ENCODE measurements at places on chromosomes 3 and 15.

- no peak for DNase-seq
Measured at GRCh38 chr3:171419457-171419856, 40.7 kb downstream of the TNIK start.

DNA sequence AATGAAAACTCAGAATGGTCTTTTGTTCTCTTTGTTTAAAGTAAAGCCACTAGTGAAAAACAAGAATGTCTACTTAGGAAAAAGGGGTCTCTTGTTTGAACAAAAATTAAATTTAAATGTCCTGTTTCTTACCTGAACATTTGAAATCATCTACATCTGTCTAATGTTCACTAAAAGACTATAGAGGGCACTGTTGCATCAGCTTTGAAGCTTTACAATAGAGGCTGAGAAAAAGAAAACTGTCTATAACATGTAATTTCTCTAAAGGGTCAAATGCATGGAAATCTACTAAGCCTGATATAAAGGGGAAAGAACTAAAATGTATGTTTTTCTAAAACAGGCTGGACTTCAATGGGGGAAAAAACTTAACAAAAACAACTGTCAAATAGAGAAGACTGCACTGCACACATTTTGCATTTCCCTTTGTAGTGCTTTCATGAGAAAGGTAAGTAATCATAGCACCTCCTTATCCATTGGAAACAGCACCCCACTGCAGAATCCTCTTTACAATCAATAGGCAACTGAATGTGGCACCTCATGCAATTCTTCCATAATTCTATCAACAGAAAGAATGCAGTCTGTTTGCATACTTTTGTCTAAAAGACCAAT lies 26.3 kb downstream of the DPH6 start:
- no peak for DNase-seq

DNA sequence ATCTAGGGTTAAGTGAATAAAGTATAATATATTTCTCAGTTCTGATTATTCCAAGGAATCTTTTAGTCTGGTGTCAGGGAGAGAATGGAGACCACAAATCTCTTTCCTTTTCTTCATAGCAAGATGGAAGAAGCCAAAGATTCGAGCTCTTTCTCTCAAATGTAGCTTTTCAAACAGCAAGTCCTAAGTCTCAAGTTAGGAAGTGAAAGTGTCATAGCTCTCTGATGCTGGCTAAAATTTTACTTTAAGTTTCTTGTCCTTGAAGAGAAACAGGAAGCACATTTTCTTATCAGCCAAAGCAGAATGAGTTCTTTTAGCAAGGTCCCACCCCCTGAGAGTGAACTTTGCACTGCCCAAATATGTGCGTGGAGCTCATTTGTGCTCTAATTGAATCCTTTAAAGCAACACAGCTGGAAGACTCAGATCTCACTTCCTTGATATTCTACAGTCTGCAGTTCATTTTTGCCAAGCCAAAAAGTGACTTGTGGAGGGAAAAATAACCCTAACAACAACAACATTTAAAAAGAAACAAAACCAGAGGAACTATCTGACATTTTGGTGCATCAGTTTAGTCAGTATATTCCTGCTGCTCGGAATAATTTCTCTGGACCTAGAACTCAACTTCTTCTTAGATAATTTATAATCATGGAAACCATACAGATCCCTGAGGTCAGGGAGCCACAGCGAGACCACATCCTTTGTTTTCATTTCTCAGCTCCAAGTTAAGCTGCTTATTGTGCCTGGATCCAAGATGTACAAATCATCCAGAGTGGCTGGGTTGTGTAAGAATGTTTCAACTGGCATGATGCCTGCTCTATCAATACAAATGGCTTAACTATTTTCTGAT lies 238.7 kb upstream of the P2RY1 start:
- no peak for DNase-seq

DNA sequence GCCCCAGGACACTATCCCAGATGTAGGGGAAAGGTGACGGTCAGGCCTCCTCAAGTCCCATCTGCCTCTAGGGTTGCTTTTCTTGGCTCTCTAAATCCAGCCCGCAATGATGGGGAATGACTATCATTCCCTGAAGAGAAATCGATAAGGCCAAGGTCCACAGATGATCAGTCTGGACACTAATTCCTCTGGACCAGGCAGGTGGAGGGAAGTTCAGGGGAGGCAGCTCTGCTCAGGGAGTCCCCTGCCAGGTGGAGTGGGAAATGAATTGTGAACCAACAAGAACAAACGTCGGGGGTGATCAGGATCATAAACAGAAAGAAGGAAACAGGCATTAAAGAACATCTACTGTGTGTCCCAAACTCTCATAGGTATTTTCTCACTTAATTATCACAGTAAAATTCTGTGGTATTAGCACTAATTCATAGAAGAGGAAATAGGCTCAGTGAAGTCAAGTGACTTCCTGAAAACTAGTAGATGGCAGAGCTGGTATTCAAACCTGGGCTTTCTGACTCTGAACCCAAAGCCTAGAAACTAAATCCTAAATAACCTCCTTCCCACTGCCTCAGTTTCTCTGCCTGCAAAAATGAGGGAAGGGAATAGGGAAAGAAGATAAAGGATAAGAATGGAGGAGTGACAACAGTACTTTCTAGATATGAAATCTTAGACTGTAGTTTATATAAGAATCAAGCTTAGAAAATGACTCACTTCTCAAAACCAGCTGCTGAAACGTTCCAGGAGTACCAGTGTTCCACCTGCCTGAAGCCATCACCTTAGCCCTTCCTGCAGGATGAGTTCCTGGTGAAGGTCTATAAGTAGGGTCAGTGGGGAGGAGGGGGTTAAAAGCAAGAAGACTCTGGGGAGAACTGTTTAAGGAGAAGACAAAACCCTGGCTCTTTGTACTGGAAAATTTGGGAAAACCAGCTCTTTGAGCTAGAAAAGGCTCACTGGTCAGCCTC lies 7.5 kb downstream of the BMF start:
- DNase-seq, result no peak

DNA sequence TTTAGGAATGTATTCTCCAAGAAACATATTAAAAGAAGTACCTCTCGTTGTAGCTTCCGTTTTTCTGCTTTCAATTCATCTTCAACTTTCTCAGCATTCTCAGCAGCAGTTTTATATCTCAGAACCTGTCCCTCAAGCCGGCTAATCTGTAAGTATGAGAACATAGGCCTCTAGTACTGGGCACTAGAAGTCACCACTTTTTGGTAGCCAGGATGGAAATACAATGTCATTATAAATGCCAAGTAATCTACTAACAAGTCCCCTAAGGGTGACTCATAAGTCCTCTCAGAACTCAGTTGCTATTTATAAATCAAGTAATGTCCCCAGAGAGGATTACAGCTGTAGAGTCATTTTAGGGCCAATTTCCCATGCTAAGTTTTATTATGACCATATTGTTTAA lies 61.1 kb downstream of the MLH1 start:
- no peak for DNase-seq

GRCh38 chr3:10783360-10784351 lies 32.4 kb upstream of the SLC6A11 start:
- DNase-seq, result no peak

- no peak for DNase-seq
Measured at GRCh38 chr3:37181756-37182155, 7.4 kb upstream of the LRRFIP2 start.

GRCh38 chr15:90349072-90349471 lies 3.0 kb upstream of the ZNF774 start:
- no peak for DNase-seq

DNA sequence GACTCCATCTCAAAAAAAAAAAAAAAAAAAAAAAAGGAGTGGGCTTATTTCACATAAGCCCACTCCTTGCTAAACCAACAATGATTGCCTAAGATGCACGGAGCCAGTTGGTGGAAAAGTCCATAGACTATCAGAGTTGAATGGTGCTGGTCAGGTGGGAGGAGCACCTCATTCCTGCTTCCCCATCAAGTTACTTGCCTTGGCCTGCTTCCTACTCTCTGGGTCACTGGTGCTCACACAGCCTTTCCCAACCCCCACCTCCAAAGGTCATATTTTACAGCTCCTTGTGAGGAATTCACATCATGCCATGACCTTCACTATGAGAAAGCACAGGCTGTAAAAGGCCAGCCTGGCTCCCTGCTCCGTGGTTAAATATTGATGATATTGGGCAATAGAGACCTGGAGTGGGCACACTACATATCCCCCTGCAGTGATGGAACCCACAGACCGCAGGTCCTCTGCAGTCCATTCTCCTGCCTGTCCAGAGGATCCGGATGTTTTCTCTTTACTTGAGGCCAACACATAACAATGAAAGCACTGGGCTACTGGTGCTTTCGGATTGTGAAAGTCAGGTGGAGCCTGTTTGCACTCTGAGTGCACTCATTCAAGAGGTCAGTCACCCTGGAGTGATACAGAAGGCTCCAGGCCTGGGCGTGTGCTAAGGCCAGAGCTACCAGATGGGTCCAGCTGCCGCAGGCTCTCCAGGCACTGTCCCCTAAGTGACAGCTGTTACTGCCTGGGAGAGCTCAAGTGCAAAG lies at the start of gene SLC51B:
SLC51B (plus strand) TSS at position 664 of the 758 bp plus-strand sequence. CDS start 4,618 bp downstream, outside the sequence.
- no peak for DNase-seq

- DNase-seq, result no peak
Measured at GRCh38 chr3:172073262-172073915, 34.0 kb downstream of the FNDC3B start.

DNA sequence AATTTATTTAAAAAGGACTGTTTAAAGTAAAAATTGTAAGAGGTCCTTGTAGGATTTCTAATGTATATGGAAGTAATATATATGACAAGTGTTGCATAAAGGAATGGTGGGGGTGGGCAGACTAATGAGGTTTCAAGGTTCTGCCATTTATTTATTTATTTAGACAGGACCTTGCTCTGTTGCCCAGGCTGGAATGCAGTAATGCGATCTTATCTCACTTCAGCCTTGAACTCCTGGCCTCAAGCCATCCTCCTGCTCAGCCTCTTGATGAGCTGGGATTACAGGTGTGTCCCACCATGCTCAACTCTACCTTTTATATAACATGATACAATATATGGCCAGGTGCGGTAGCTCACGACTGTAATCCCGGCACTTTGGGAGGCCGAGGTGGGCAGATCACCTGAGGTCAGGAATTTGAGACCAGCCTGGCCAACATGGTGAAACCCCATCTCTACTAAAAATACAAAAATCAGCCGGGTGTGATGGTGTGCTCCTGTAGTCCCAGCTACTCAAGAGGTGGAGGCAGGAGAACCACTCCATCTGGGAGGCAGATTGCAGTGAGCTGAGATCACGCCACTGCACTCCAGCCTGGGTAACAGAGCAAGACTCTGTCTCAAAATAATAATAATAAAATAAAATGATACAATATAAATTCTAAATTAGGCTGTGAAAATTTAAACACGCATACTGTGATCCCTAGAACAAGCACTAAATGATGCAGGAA lies 33.8 kb upstream of the IGF2BP2 start:
- no peak for DNase-seq
